ENCODE measurements at places on chromosomes 5 and 9. TPM values are rescaled to one million over a fixed set of nuclear protein-coding genes. Genes with fewer than 3 reads are reported as not detected.

The TERT gene
- total RNA-seq, result 0.84 TPM

The THBS4 gene
- 0.47 TPM for total RNA-seq

GRCh38 chr5:97624886-97625285 is 441.8 kb upstream of the RIOK2 start:
- no peak for DNase-seq
- no peaks in the 10 kb centered on the region for H3K36me3 ChIP-seq
- H3K27ac ChIP-seq, result no peak overlapping the region

- DNase-seq, result no peak
- peaks cover 6% of the 10 kb centered on the region for H3K27me3 ChIP-seq
- H3K36me3 ChIP-seq, result no peaks in the 10 kb centered on the region
- H3K4me3 ChIP-seq, result no peak overlapping the region
- no peaks in the 10 kb centered on the region for H3K4me1 ChIP-seq
Measured at GRCh38 chr5:148176480-148176879, 8.1 kb downstream of the SPINK14 start.

DNA sequence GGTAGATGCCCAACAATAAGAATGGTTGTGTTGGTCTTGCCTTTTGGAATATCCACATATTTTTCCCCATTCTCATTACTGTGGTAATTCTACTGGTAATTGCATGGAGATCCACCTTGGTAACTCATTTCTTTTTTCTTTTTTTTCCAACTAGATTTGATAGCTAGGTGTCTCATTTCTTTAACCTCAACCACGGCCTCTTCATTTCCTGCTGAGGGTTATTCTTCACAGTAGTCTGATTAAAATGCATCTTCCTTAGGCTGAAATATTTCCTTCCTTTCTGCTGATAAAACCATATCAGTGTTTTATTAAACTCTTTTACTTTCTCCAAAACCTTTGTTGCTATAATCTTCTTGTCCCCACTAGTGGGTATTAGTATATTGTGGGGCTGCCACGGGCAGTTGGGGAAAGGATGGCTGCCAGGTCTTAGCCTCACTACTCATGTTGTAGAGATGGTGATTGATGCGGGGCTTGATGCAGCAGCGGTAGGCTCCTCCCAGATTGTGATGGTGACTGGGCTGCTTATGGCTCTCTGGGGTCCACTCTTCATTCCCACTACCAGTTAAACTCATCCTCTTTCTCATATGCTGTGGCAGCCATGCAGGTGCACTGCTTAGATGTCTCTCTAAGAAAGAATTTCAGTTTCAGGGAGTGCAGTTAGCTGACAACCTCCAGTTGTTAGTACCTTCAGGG is 35.9 kb downstream of the KIF2A start:
- H3K4me1 ChIP-seq, result peaks cover 30% of the 10 kb centered on the region
- peak overlapping the region; percentile 26 for H3K27ac ChIP-seq
- H3K4me3 ChIP-seq, result no peak overlapping the region
- no peak for DNase-seq
- no peaks in the 10 kb centered on the region for H3K36me3 ChIP-seq
- no peaks in the 10 kb centered on the region for H3K27me3 ChIP-seq

DNA sequence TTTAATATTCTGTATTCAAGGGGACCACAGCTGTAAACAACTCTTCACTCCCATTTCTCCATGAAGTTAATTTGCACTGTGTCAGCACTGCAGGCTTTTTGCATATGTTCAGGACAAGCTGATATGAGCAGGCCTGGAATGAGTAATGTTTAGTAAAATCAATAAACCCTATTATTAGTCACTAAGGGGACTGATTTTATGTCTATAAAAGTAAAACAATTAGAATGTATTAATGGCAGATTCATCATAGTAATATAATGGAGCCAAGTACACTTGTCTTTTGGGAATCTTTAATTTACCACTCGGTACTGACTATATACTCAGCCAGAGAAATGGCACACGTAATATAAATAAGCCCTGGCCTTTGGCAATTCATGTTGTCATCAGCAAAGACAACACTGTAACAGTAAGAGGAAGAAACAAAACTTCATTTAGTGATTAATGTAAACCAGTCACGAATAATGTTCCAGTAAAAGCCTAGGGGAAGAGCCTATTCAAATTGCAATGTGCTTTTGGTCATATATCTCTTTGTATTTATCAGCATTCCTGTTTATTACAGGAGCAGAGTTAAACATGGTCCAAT is 111.6 kb downstream of the ZNF608 start:
- no peaks in the 10 kb centered on the region for H3K4me1 ChIP-seq
- no peaks in the 10 kb centered on the region for H3K36me3 ChIP-seq
- H3K4me3 ChIP-seq, result no peak overlapping the region
- no peaks in the 10 kb centered on the region for H3K27me3 ChIP-seq
- H3K27ac ChIP-seq, result no peak overlapping the region

- no peaks in the 10 kb centered on the region for H3K4me1 ChIP-seq
- no peaks in the 10 kb centered on the region for H3K27me3 ChIP-seq
- DNase-seq, result no peak
- H3K36me3 ChIP-seq, result no peaks in the 10 kb centered on the region
Measured at GRCh38 chr9:138057726-138058125, 180.1 kb downstream of the CACNA1B start.
